ENCODE measurements at places on chromosomes 13 and 19.

DNA sequence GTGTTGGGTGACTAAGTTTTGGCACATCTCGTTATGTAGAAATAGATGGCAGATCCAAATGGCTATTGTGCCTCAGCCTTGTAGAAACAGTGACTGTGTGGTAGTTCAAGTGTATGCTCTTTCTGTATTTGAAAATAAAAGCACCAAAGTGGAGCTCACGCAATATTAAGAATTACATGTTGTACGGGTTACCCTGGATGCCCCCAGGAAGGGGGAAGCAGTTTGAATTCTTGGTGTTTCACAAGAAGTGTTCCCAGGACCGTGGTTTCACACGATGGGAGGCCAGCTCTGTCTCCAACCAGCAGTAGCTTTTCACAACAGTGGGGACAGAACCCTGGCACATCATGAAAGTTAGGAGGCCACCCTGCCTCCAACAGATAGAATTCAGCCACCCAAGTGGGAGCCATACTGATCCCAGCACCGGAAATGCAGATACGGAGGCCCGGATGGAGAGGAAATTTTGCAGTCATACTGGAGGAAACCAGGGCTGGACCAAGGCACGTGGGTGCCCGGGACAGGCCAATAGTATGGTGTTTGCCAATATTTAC, 8.9 kb downstream of the FLT1 start:
- no peak for DNase-seq

GRCh38 chr19:12723641-12724426, at the start of gene TNPO2:
Gene TNPO2, minus strand, starts transcription at chr19:12723932. Its CDS starts 2,955 bp downstream, at chr19:12720977.
- DNase-seq: peak; percentile 86

DNA sequence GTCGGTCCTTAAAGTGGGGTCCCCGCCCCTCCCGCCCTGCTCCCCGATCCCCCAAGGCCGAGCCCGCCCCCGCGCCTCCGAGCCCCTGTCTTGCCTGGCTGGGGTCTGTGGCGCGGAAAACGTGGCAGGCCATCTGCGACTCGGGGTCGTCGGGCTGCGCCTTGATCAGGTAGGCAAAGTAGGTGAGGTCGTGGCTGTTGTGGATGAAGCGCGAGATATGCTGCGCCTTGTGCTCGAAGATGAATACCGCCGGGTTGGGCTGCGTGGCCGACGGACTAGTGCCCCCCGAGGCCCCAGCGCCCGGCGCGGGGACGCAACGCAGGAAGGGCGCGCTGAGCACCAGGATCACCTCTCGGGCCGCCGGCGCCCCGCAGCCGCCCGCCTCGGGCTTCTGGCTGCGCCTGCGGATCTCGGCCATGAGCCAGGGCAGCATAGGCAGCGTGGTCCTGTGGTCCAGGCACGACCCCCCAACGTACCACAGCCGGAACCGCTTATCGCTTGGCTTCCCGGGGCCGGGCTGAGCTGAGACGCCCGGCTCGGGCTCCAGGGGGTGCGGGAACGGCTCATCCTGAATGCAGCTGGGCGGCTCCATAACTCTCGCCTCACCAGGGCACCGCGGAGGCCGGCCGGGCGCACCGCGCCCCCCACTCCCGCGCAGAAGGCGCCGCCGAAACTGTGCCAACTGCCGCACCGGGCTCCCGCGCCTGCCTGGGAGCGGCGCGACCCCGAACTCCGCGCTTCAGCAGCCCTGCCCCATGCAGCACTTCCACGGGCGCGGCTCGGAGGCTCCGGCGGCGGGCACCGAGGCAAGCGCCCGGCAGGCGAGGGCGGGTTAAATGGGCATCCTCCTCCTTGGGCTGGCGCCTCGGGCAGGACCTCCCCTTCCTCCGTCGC, 546 bp downstream of the TBC1D4 start:
- DNase-seq: no peak

- DNase-seq: no peak
These were observed 34.1 kb upstream of the UQCRFS1 start for GRCh38 chr19:29247051-29247450.

GRCh38 chr13:29991343-29991742, 140.9 kb upstream of the UBL3 start:
- no peak for DNase-seq

- DNase-seq: no peak
These were observed 105.2 kb downstream of the SLITRK6 start for GRCh38 chr13:85693889-85694511.

DNA sequence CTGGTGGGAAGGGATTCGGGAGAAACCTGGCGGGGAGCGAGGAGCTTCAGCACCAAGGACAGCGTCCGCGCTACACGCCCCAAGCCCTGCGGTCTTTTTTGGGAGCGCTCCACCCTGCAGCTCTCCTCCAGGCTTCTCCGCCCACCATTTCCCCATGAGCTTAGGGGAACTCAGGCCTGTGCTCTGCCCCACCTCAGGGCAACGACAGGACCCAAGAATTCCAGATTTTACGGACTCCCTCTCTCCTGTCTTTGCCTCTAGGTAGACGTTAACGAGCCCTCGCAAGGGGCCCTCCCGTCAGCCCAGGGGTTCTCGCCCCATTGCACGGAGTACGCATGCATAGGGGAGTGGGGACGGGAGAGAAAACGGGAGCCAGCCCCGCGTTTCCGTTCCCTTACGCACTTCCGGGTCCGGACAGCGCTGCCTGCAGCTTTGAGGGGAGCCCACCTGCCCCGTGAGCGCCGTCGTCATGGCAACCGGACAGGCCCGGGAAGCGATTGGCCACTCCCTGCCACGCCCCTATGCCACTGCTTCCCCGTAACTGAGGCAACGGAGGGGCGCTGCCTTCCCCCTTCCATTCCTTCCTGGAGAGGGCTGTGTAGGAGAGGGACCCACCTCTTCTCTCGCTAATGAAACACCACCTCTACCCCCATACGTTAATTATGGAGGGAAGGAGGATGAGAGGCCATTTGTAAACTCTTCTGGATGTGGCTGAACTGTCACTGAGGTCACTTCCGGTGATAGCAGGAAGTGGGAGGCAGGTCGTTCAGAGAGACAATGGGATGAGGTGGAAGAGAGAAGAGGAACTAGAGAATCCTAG, 20.8 kb downstream of the NOVA2 start:
- DNase-seq: peak; percentile 32

DNA sequence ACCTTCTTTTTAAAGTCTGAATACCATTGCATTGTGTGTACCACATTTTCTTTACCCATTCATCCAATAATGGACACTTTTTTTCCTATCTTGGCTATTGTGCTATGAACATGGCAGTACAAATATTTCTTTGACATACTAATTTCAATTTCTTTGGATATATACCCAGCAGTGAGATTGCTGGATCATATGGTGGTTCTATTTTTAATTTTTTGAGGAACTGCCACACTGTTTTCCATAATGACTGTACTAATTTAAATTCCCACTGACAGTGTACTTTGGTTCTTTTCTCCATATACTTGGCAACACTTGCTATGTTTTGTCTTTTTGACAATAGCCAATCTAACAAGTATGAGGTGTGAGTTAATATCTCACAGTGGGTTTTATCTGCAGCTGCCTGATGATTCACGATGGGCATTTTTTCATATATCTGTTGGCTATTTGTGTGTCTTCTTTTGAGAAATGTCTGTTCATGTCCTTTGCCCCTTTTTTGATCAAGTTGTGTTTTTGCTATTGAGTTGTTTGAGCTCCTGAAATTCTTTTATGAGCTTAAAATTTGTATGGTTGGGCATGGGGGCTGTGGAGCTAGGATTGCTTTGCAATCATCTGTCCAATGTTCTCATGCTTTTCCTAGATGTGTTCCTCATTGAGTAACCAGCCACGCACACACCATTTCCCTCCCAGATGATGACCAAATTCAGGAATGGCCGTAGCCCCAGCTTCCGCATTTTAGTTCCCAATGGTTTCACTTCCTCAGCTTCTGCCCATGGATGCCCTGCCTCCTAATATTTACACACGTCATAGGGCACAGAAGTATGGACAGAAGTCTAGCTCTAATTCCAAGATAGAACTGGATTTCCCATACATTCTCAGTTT, 380.0 kb upstream of the SGCG start:
- no peak for DNase-seq

DNA sequence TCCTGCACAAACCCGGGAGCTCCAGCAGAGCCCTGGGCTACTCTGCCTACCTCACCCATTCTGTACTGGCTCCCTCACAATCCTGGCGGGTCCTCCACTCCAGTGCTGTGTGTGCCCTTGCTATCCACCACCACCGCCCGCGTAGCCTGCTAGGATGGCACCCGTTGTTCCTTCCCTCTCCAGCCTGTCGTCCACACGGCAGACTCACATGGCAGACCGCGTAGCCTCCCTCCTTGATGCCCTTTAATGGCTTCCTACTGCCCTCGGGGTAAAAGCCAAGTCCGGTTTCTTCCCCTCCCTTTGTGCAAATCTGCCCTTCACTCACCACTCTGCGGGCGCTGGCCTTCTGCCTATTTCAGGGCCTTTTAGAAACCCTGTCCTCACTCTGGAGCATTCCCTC, 106.6 kb downstream of the RAB20 start:
- no peak for DNase-seq

GRCh38 chr13:103276775-103277498, 210.7 kb upstream of the SLC10A2 start:
- no peak for DNase-seq

DNA sequence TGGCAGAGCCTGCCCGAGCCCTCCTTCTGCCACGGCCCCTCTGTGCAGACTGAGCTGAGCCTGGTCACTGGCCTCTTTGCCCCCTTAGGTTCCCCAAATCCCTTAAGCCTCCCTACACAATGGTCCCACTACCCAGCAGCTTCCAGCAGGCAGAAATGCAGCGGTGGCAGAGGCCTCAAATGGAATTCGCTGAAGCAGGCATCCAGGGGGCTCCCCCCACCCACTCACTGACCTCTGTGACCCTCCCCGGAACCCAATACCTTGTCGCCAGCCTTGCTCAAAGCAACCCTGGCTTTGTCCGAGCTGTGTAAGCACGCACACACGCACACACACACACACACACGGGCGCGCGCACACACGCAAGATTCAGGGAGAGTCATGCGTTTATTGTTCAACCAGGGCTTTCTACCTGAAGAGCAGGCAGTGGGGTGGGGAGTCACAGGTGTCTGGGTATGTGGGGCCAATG, at the start of gene LIM2:
TSS of gene LIM2 (minus strand) at position 51 of the 466 bp plus-strand sequence. CDS start 531 bp downstream, outside the sequence.
- no peak for DNase-seq

GRCh38 chr19:33740811-33741396, 55.8 kb upstream of the KCTD15 start:
- DNase-seq: peak; percentile 11

DNA sequence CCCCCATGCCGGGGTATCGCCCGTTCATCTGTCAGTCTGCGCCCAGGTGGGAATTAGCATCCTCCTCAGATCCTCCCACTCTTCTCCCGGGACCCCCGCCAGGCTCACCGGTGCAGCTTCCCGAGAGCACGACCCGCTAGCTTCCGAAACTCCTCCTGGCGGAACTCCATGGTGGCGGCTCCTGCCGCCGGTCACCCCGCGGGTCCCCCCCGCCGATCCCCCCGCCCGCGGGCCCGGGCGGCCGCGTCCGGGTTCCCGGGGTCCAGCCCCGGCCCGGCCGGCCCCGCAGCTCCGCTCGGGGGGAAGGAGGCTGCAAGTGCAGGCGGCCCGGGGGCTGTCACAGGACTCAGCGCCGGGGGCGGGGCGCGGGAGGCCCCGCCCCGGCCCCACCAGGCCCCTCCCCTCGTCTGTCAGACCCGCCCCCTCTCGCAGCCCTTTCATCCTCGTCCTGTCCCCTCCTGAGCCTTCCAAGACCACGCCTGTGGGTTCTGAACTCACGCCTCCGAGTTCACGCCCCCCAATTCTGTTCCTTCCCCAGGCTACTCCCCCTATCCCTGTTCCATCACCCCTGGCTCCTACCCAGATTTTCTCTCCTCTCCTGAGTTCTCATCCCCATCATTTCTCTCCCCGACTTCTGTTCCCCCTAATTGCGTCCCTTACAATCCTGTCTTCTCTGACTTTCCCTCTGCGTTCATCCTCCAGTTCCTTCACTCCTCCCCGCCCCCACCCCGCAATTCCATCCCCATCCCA, at the start of gene SLC17A7:
TSS of gene SLC17A7 (minus strand) at position 318 of the 750 bp plus-strand sequence. CDS start at position 170, 148 bp downstream.
- DNase-seq: no peak

DNA sequence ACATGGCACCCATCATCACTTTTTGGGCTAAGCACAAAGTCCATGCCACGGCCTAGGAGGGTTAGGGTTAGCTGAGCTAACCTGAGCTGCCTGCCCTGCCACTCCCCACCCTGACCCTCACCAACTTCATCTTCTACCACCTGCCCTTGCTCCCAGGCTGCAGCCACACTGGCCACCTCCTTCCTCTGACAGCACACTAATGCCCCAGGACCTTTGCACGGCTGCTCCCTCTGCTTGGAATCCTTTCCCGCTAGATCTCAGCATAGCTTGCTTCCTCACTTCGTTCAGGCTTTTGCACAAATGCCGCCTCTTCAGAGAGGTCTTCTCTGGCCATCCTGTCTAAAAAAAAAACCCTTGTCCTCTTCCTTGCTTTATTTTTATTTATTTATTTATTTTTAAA, 13.2 kb downstream of the SHANK1 start:
- DNase-seq: no peak

GRCh38 chr13:25912961-25913360, 138.9 kb downstream of the SHISA2 start:
- DNase-seq: no peak

- no peak for DNase-seq
These were observed 59.4 kb upstream of the PEG3 start for GRCh38 chr19:56899943-56900342.

- no peak for DNase-seq
These were observed 590 bp downstream of the LILRB5 start for GRCh38 chr19:54256250-54257115.

- DNase-seq: no peak
These were observed 103.4 kb downstream of the FRY start for GRCh38 chr13:32135056-32135390.

DNA sequence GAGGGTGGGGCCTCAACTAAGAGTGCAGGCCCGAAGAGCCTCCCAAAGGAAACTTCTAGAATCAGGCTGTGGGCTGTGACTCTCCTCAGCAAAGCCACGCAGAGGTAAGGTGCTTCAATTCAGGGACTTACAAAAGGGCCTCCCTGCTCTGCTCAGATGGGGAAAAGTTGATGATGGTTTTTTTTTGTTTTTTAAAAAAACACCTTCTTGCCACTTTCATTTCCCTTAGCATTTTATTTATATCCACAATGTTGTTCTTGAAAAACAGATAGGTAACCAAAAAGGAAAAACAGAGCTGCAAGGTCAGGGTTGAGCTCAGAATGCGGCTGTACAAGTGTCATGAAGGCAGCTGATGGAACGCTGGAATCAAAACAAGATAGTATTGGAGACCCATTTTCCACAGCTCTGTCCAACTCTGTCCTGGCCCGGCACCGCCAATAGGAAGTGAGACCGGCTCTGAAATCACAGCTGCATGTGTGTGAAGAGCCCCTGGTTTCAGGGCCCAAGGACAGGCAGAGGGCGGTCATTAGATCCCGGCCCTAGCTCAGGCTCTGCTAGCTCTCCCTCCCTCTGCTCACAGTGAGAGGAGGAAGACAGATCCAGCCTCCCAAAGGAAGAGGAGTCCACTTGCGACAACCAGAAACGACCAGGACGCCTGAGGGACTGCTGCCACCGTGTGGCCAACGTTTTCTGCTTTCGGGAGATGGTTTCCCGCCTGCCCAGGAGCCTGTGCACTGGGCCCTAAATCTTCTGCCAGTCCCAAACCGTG, 58.3 kb downstream of the KLF2 start:
- DNase-seq: peak; percentile 67

- DNase-seq: peak; percentile 43
These were observed at the start of gene TMEM238 for GRCh38 chr19:55384131-55384919. Gene TMEM238, minus strand, starts transcription at chr19:55384292. Its CDS starts 33 bp downstream, at chr19:55384259.

Data from activated CD4-positive, alpha-beta T cell treated with anti-CD3 and anti-CD28 coated beads, Interleukin-2, Interleukin-4, amounts not matched to agents 100 ng/mL and 50 ng/mL, durations not matched to agents 16 hours and 8 hours (primary cell).